ENCODE measurements at places on chromosomes 4 and X.

DNA sequence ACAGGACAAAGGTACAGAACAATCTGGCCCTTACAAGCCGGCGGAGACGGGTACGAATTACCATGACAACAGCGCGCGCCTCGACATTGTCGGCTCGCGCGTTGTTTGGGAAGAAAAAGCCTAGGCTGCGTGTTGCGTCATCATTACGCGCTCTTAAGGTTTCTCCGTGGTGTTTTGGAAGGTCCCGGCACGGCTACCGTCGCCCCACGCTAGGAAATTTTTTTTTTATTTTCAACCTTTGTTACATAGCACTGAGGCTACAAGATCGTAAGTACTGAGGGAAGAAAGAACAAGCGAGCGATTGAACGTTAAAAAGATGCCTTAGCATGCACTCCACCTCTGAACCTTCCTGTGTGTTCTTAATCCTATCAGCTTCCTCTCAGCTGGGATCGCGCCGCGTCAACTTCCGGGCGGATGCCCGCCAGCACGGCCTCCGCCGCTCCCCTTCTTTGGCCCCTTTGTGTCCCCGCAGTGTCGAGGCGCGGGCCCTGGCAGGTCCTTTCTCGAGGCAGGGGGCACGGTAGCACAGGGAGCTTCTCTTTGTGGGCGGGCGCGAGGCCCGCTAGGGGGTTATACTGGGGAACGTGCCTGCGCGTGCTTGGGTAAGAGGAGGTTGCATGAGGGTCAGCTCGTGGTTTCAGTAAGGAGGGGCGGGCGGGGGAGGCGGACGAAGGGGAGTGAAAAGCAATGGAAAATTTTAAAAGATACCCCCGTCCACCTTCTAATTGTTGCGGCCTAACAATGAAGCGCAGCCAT is at the start of gene SMARCAD1:
TSS of gene SMARCAD1 (plus strand) at position 397 of the 756 bp plus-strand sequence. CDS start 530 bp downstream, outside the sequence.
- peak; percentile 68 for DNase-seq

DNA sequence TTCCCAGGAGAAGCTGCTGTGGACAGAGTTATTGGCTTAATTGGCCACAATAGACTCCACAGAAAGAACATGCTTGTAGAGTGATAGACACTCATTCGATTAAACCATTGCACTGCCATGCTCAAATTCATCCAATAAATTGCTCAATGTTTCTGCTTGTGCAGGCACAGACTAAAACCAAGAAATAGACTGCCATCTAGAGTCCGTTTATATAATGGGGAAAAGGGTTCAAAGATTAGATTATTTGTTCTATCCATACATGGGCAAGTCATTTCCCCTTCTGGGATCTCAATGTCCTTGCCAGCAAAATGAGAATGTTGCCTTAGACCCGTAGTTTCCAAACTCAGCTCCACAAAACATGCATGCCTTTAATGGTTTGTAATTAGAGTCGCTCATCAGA is 8.7 kb downstream of the SMIM10 start:
- no peak for DNase-seq

- DNase-seq, result no peak
Observed at GRCh38 chrX:102624105-102624504, 24.8 kb downstream of the ARMCX5 start.

DNA sequence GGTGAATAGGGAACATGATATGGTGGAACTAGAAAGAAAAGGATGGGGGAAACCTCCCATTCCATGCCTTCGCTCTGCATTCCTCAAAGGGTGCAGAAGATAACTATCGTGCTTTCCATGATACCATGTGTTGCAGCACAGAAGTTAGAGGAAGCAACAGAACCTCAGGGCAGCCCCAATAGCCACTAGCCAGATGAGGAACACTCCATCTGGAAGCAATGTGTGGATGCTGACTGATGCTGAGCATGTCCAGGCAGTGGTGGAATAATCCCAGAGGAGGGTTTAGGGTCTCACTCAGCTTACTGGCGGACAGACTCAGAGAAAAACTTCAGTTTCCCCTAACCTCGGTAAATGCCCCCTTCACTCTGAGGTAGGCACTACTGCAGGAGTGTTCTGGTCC is 7.5 kb downstream of the SMIM10 start:
- no peak for DNase-seq

- no peak for DNase-seq
Observed at GRCh38 chr4:155724731-155725130, 34.1 kb upstream of the GUCY1B1 start.

GRCh38 chrX:126456136-126456535 is 96.5 kb downstream of the DCAF12L1 start:
- no peak for DNase-seq

GRCh38 chrX:152177497-152178269 is 39.3 kb upstream of the MAGEA10 start:
- DNase-seq, result no peak

DNA sequence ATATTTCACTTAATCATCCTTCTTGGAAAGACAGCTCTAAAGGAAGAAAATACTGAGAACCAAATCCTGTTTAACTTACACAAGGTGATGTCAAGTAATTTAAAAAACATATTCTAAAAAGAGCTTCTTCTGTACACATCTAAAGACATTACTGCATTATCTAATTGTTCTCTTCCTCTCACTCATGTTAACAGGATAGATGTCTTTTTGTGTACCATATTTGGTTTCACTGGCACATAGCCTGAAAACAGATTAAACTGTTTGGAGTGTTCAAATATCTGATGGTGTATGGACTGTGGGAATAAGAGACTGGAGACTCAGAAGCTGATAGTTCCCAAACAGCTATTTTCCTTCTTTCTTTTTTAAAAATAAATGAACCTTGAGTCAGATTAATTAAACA is 213.3 kb upstream of the MAB21L2 start:
- DNase-seq, result no peak

GRCh38 chr4:4406455-4407298 is 19.8 kb downstream of the NSG1 start:
- DNase-seq, result no peak

GRCh38 chr4:148200960-148201359 is 241.3 kb downstream of the NR3C2 start:
- no peak for DNase-seq

- DNase-seq, result no peak
Observed at GRCh38 chrX:63754136-63754859, 30.7 kb downstream of the ARHGEF9 start.

DNA sequence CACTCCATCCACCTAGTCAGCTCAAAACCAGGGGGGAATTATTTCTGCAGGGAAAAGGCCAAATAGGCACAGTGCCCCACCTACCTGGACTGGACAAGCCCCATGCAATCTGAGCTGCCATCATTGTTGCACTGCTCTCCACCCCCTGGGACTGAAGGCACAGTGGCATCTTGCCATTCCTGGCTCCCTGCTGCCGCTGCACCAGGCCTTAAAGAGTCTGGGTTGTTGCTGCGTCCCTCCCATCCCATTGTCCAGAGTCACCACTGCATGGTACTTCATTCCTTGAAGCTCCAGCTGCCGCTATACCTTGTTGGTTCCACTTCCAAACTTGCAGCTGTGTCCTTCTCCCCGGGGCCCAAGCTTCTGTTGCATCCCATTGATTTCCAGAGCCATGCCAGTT is 629.7 kb downstream of the STIM2 start:
- no peak for DNase-seq
